WERI-Rb-1 (cell line): ENCODE measurements at places on chromosomes 3 and 15.
A peak's percentile ranks its signal among the peaks of the same experiment; 100 is the strongest.

DNA sequence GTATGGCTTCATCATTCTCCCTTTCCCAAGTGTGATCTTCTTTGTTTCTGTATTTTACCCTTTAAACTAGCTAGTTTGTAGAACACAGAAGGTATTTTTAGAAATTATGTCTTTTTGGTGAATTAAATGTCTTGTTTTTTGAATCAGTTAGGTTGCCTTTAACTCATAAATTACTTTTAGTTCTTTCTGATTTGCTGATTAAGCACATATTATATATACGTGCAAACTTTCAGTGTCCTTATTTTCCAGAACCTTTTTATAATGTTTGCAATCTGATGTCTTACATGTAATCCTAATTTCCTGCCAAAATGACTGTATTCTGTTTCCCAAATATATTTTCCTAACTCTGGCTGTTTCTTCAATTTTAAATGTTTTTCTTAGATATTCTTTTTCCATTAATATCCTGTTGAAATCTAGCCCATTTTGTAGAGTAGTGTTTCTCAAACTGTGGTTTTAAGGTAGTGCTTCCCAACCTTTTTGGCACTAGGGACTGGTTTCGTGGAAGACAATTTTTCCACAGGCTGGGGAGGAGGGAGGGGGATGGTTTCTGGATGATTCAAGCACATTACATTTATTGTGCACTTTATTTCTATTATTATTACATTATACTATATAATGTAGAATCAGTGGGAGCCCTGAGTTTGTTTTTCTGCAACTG lies 51.8 kb downstream of the CHD2 start:
- DNase-seq, result no peak

GRCh38 chr15:56468401-56468800 lies 3.5 kb upstream of the MNS1 start:
- DNase-seq, result no peak

- no peak for DNase-seq
Observed at GRCh38 chr3:108823227-108823626, 641 bp downstream of the TRAT1 start.

GRCh38 chr3:115975353-115975752 lies 352.0 kb downstream of the GAP43 start:
- no peak for DNase-seq

DNA sequence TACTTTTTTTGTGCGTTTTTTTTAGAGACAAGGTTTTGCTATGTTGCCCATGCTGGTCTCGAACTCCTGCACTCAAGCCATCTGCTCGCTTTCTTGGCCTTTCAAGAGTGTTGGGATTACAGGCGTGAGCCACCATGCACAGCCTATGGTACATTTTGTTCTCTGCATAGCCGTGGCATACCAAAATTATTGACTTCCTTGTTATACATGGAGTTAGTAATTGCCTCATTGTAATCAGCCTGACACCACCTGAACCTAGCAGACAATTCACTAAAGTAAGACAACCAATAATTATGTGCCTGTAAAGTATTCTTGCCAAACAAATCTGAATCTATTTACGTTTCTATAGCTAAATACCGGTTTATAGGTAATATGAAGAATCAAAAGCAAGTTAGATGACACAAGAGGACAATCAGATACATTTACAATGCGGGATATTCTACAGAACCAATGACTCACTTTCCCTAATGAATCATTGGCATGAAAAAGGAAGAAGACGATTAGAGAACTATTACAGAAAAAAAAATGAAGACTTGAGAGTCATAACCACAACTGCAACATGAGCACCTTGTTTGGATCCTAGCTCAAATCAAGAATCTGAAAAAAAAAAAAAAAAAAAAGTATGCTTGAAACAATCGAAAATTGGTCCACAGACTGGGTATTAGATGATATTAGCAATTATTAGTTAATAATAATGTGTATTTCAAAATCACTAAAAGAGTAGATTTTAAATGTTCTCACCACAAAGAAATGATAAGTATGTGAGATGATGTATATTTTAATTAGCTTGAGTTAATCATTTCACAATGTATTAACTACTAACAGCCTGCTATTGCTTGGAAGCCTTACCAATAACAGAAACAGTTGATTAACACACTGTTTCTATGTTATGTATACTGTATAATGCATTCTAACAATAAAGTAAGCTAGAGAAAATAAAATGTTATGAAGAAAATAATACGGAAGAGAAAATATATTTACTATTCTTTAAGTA lies 7.1 kb downstream of the GUCA1C start:
- no peak for DNase-seq

GRCh38 chr3:71903112-71903495 lies 118.2 kb upstream of the PROK2 start:
- no peak for DNase-seq

DNA sequence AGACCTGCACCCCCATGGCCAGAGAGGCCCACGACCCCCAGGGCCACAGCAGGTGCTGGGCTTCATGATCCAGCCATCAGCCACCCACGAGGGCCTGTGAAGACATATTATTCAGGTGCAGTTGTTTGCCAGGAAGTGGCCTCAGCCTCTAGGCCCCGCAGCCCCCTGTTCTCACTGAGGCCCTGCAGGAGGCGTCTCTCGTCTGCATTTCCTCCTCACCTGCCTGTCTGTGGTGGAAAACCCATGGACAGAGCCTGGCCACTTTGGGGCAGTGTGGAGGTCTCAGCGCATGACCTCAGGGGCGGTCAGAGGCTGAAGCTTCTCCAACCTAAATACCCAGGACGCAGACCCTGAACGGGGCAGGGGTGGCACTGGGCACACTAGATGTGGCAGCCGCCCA lies 18.6 kb downstream of the UROC1 start:
- no peak for DNase-seq

DNA sequence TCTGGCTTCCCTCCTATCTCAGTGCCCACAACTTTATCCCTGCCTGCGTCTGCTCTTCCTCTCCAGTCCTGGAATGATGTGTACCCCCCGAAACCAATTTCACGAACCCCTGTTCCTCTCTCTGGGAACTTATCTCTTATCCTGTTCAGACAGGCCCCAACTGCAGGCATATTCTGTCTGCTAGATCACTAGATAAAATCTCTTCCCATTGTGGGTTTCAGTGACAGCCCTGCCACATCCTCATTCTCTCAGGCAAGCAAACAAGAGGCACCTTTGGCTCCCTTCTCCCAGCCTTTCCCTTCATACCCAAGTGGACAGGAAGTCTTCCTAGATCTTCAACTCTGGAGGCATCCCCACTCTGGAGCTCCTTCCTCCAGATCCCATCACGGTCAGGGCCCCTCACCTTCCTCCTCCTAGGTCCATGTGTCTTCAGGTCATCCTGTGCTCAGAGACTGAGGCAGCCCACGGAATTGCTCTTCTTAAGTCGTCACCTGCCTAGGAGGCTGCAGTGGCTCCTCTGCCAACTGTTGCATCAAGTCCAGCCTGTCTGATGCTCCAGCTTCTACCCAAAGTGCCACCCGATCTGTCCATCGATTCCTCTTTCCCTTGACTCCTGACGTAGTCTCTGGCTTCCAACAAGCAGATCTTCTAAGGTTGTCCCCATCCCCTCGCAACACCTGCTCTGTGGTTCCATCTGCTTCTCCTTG lies 190.8 kb downstream of the SLCO3A1 start:
- DNase-seq, result no peak

- no peak for DNase-seq
Observed at GRCh38 chr3:174938102-174938501, 79.0 kb downstream of the NAALADL2 start.

DNA sequence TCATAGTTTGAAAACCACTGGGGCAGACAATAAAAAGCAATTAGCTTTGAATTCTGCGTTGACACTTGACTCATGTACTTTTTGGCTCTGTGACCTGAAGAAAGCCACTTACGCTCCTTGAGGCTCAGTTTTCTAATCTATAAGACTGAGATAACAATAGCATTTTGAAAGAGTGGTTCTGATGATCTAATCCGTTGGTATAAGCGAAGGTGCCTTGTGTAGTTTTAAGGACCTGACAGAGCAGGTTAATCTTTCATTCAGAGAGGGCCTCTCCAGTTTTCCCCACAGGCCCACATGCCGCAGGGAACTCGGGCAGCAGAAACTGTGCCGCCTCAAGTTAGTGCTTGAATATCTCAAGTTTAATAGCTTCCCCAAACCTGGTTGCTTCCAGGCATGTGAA lies 306.0 kb upstream of the GBE1 start:
- DNase-seq, result no peak

DNA sequence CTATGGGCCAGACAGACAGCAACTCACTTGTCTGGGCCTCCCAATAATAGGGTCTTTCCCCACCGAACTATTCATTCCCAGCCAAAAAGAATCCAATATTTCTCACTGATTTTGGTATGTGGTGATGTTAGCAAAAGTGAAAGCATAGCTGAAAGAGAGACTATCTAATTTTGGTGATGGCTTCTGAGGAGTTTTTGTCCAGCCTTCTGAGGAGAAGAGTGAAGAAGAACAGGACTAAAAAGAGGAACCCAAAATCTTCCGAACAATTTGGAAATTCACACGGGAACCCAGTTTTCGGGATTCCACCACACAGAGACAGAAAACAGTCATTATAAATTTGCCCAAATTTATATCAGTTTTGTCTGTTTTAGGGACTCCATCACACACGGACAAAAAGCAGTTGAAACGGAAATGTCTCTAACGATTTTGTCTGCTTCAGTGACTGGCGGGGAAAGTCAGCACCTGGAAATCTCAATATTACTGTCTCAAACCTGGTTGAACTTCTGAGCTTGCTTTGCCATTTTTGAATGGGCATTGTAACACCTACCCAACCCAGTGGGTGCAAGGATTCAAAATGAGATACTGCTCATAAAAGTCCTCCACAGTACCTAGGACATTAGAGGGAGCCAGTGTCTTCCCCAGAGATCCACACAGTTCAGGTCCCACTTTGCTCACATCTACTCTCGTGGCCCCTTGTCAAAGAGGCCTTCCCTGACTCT lies 9.1 kb downstream of the CD80 start:
- no peak for DNase-seq

GRCh38 chr3:124780761-124781475 lies 50.7 kb downstream of the UMPS start:
- DNase-seq, result peak; percentile 89

DNA sequence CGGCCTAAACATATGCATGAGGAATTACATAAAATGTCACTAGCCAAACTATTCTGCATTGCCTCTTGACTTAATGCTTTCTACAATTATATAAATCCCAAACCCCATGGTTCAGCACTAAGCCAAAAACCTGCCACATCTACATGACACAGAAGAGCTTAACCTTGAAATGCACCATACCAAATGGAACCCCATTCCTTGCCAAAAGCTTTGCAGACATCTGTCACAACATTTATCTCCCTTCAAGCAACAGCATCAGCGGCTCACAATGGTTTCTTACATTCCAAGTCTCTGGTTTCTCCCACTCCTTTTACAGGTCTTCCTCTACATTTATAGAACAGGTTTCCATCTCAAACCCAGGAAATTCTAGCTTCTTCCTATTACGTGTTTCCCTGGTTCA lies 58.4 kb upstream of the GYG1 start:
- DNase-seq, result no peak

DNA sequence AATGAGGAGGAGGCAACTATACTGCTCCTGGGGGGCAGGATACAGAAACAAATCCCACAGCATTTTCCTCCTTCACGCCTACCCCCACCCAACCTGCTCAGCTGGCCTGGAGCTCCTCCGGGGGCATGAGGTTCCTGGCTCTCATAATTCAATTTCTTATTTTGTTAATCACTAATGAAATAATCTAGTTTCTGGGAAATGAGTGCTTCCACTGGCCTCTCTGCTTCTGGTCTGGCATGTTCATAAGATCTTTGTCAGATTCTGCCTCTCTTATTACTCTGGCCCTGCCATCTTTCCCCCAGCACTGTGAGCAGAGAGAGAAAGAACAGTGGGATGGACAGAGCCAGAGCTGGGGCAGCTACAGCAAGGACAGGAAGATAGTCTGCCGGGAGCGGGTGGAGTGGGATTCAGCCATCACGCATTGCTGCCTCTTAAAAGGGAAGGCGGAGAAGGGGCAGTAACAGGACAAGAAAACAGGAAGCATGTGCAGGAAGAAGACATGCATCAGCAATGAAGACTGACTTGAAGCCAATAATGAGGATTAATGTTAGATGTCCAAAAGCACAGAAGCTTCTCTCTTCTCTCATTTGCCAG lies 13.6 kb downstream of the RPAP1 start:
- DNase-seq, result no peak

GRCh38 chr3:150090006-150090405 lies 119.3 kb upstream of the PFN2 start:
- DNase-seq, result no peak

GRCh38 chr3:14412831-14413380 lies 10.5 kb downstream of the SLC6A6 start:
- no peak for DNase-seq

DNA sequence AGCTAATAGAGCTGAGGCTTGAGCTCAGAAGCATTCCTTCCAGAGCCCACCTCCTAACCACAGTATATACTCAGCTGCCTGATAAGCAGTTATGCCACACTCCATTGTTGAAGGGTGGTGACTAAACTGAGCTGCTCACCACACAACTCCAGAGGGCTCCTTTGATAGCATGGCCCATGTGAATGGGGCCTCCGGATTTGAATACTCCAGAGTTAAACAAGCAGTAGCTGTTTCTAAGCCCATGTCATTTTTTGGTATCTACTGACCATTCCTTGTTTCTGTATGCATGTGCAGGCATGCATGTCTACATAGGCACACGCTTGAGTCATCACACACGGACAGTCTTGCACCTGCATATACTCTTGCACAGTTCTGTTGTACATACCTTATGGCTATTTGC lies 28.9 kb downstream of the IGSF10 start:
- DNase-seq, result no peak

DNA sequence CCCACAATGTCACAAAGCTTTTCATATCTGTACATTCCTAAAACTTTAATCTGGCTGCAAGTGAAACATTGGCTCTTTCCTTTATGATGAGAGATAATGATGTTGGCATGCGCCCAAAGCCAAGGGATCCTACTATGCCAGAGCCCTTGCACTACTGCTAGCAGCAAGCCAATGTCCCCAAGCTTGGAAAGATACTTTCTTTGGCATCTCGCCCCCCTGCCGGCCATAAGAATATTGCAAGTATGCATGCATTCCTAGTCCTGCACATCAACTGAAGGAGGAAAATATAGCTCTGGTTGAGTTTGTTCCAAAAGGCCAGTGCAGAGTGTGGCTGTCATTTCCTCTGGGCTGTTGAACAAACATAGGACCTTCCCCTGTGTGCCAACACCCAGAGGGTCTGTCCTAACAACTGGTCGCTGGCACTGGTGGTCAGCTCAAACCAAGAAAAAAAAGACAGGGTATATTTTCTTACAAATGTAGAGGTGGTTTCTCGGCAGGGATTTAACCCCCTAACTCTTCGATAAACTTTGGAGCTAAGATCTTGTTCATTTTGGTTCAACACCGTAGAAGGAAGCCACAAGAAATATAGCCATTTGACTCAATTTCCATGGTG lies 120.9 kb upstream of the ZBED2 start:
- DNase-seq, result peak; percentile 80

- DNase-seq, result peak; percentile 63
Observed at GRCh38 chr3:120559242-120560061, 36.7 kb upstream of the NDUFB4 start.

GRCh38 chr3:95289295-95289694 lies 1226.4 kb downstream of the NSUN3 start:
- DNase-seq, result no peak

DNA sequence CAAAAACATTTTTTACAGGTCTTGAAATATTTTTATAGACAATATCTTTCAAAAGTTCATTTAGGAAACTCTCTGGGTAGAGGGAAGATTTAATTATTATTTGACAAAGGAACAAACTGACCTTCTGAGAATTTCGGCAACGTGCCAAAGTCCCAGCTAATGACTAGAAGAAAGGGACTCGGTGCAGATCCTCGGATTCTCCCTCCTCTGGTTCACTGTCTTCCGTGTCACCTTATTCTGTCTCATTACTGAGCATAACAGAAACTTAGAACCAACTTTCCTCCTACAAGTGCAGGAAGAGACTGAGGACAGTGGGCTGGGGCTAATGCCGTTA lies 339.1 kb downstream of the MECOM start:
- no peak for DNase-seq
